ENCODE measurements at places on chromosomes 2 and 18.
A peak's percentile ranks its signal among the peaks of the same experiment; 100 is the strongest.

DNA sequence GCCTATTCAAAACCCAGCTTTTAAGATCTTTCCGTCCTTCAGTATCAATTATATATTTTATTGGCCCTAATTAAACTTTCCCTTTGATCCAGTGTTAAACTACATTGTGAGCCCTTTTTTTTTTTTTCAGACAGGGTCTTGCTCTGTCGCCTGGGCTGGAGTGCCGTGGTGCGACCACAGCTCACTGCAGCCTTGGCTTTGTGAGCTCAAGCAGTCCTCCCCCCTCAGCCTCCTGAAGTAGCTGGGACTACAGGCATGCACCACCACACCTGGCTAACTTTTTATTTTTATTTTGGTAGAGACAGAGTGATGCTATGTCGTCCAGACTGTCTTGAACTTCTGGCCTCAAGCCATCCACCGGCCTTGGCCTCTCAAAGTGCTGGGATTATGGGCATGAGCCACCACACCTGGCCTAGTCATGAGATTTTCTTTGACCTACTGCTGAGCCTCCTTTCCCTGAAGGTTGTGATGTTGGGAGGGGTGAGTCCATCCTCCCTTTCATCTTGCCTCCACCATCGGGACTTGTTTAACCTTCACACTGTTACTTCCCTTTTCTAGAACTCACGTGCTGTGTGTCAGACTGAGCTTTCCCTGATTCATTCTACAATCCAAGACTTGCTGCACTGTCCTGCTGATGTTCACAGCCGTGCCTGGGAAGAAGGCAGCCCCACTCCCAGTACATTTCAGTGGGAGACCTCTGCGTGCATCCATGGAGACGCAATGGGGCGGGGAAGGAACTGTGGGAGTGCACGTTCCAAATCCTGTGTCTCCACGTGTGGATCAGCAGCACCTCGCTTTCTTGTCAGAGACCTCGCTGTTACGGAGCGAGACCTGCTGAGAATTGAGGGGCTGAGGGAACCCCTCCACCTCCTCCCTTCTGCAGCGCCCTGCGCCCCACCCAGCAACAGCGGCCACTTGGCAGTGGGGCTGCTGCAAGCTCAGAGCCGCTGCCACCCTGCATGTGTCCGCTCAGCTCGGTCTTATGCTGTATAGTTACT is 10.8 kb downstream of the OXER1 start:
- no peak for DNase-seq

- DNase-seq, result no peak
Observed at GRCh38 chr2:65788556-65788955, 356.2 kb upstream of the SPRED2 start.

DNA sequence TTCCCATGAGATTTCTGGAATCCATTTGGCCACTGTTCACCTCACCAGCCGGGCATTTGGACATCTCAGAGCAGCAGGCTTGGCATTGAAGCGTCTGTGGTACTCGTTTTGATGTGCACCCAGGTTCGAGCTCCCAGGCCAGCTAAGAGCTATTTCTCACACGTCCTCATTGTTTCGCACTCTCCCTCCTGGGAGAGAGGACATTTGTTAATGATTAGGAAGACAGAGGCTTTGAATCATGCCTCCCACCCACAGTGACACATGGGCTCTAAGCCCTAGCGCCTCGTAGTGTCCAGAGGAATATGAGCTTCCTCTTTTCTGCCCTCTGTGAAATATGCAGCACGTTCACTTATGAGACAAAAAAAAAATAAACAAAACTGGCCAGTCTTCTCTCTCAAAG is 361.8 kb downstream of the RND3 start:
- DNase-seq, result peak; percentile 89

- no peak for DNase-seq
Observed at GRCh38 chr2:234162861-234163260, 112.4 kb downstream of the SPP2 start.

DNA sequence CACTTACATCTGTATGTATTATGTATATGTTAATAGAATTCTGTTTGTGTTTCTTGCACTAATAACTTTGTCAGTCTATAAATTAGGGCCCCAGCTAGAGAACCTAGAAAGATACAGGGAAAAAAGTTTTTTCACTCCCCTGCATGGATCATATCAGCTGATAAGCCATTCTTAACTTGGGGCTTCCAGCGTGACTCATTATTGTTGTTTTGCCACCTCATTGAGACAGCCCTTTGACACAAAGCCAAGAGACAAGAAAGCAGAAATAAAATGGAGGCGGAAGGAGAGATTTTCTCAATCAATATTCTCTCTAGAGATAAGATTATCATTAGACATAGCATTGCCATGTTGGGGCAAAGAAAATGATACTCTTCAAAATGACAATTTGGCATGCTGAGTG is 93.4 kb downstream of the AKAIN1 start:
- no peak for DNase-seq

GRCh38 chr2:216803791-216804190 is 56.1 kb downstream of the TNP1 start:
- no peak for DNase-seq

DNA sequence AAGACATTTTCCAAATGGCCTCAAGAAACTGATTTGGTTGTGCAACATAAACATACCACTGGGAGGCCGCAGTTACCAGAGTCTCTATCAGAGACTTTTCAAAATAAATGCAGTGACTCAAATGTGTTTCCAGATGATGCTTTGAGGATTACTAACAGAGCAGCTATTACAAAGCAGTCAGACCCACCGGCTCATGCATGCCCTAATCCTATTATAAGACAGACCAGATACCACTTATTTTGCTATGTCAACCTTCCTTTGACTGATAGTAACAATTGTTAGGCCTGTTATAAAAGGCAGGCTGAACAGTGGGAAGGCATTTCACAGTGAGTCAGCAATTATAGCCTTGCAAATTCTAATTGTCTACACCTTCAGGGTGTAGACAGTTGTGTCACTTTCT is 217.7 kb downstream of the LRRTM1 start:
- DNase-seq, result peak; percentile 81

DNA sequence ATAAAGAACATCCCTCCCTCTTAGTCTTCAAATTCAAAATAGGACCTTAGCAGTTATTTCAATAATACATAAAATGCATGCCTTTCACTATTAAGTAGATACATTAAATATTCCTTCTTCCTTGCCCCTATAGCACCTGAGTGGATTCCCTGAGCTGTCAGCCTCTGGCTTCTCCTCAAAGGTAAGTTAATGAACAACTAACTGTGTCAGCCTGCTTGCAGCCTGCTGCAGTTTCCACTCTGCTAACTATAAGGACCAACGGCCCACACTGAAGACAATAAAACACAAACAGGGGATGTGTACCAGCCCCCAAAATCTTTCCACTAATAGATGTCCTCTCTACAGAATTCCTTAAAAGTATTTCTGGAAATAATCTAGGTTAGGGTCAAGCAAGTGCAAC is 5.0 kb downstream of the KCTD1 start:
- DNase-seq, result no peak

GRCh38 chr2:235728800-235729556 is 235.1 kb downstream of the AGAP1 start:
- no peak for DNase-seq

- no peak for DNase-seq
Observed at GRCh38 chr2:197198890-197199289, 111.7 kb downstream of the ANKRD44 start.

GRCh38 chr2:61854564-61855317 is 881 bp upstream of the FAM161A start:
- DNase-seq, result peak; percentile 97

DNA sequence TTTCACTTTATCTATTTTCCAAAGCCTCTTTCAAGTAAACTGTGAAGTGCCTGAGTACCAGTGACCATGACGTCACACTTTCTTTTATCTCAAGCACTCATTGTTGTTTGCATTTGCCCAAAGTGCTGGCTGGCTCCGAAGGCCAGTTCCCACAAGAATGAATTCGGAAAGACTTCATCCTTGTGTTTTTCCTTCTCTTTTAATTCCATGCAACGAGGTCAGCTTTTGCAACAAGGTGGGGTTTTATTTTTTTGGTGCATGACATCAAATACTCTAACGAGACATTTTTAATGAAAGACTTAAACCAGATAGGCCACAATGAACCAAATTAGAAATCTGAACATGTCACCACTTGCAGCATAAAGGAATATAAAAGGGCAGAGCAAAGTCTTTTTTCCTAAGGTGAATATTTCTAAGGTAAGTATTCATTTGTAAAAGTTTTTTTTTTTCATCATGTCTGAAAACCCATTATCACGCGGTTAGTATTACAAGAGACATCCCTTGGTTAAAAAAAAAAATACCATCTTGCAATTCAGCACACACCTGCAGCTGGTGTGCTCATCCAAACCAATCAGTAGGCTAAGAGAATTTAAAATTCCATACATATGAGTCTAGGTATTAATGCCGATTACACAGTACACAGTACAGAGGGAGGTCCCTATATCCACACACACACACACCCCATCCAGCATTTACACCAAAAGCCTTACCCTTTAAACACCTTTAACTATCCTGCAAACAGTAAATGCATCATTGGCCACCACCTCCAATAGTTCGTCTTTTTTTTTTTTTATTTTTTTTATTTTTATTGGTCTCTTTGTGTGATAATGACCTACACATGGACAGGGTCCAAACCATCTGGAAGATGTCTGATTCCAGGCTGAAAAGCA is 2.3 kb downstream of the ARL4C start:
- peak; percentile 47 for DNase-seq

- DNase-seq, result no peak
Observed at GRCh38 chr2:97676620-97677019, 7.1 kb downstream of the C2orf92 start.

GRCh38 chr2:208062961-208063360 is 37.6 kb upstream of the PLEKHM3 start:
- DNase-seq, result no peak

GRCh38 chr2:97936199-97936598 is 59.5 kb downstream of the TMEM131 start:
- no peak for DNase-seq

- DNase-seq, result no peak
Observed at GRCh38 chr2:226548732-226549131, 250.9 kb downstream of the IRS1 start.

DNA sequence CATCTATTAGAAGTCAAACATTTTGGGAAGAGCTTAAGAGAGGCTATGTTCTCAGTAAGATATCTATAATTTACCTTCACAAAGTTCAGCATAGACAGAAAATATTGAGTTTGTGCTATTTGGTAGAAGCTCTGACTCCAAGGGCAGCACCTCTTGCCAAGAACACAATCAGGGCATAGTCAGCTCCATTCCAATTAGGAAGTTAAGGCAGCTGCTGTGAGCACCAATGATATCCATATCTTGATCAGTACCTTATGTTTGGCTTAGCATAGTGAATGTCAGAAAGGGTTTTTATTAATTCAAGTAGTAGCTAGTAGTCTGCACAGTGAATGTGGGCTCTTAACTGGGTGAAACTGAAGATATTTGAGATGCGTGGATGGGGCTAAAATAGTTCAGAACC is 86.4 kb upstream of the SPRED2 start:
- DNase-seq, result no peak

GRCh38 chr2:39996653-39997080 is 217.6 kb upstream of the THUMPD2 start:
- DNase-seq, result peak; percentile 84

- DNase-seq, result no peak
Observed at GRCh38 chr18:58534535-58535301, 94.2 kb downstream of the ALPK2 start.

DNA sequence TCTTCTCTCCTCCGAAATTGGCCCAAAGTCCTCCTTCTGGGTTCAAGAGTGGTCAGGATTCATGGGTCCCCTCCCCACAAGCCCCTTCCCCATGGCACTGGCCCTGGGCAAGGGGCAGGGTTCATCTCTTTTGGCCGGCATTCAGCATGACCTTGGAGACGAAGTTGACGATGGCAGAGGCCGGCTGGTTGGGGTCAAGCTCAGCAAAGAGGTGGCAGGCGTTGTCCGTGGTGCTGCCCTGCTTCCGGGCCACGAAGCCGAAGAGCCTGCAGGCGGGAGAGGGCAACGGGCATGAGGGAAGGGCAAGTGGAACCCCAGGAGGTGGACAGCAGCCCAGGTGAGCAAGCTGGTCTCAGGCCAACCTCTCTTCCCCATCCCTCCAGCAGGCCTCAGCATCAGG is 198.5 kb downstream of the TNS1 start:
- no peak for DNase-seq

DNA sequence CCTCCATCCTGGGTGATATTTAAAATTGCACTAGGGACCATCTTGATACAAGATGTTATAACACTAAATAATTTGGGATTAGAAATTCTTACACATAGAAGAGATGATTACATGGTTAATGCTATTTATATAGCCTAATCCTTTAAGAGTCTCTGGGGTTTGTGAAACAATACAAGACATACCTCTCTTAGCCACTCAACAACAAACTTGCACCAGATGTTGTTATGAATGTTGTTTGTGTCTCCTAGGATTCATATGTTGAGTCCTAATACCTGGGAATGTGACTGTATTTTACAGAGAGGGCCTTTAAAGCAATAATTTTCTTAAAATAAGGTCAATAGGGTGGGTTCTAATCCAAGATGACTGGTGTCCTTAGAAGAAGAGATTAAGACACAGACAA is 678.3 kb downstream of the NYAP2 start:
- DNase-seq, result peak; percentile 14

GRCh38 chr2:1740716-1741589 is 3.4 kb downstream of the PXDN start:
- no peak for DNase-seq

DNA sequence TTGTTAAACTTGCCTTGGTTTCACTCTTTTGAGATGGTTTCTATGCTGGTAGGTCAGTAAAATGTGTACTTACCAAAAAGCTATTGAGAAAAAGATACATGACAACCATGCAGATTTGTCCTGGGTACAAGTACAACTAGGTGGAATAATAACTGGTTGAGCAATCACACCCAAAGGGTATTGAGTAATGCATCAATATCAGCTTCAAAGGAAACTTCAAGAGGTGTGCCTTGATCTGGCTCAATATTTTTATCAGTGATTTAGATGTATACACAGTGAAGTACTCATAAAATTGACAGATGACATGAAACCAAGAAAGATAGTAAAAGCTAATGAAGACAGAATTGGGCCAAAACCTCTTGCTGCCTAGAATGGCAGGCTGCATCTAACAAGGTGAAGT is 21.7 kb upstream of the GALNT1 start:
- DNase-seq, result no peak

DNA sequence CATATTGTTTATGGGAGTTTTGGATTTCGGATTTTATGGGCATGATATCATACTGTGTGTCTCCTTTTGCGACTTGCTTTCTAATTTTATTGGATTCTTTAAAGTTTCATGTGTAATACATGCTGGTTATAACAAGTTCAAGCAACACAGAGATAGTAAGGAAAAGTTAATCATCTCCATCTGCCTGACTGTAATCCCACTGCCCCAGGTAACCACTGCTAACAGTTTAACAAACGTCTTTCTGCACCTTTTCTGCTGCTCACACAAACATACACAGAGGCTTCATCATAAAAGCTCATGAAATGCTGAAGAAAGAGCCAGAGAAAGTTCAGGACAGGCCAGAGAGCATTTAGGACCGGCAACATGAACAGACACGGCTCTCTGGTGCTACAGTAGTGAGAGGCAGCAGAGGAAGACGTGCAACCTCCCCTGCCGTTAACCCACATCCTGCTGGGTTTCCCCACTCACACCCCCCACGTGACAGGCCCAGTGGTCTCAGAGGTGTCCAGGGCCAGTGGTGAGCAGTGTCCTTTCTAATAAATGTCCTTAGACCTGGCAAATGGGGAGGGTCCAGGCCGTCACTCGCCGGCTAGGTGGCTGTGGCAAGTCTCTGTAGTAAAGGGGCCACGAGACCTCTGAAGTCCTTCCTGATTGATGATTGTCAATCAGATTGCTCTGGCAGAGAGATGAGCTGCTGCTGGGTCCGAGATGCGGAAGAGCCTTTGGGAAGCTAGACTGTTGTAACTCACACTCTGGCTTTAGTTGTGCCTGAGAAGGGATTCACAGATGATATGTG is 43.0 kb upstream of the SLC1A4 start:
- no peak for DNase-seq

GRCh38 chr2:59899692-59900091 is 653.8 kb downstream of the BCL11A start:
- DNase-seq, result no peak
